ENCODE measurements at places on chromosomes 1 and 21.

- no peak for DNase-seq
Measured at GRCh38 chr1:88946861-88947260, 45.6 kb downstream of the KYAT3 start.

- no peak for DNase-seq
Measured at GRCh38 chr1:118290571-118290970, 105.5 kb upstream of the SPAG17 start.

- DNase-seq: no peak
Measured at GRCh38 chr1:27074175-27074780, 61.6 kb upstream of the TENT5B start.

DNA sequence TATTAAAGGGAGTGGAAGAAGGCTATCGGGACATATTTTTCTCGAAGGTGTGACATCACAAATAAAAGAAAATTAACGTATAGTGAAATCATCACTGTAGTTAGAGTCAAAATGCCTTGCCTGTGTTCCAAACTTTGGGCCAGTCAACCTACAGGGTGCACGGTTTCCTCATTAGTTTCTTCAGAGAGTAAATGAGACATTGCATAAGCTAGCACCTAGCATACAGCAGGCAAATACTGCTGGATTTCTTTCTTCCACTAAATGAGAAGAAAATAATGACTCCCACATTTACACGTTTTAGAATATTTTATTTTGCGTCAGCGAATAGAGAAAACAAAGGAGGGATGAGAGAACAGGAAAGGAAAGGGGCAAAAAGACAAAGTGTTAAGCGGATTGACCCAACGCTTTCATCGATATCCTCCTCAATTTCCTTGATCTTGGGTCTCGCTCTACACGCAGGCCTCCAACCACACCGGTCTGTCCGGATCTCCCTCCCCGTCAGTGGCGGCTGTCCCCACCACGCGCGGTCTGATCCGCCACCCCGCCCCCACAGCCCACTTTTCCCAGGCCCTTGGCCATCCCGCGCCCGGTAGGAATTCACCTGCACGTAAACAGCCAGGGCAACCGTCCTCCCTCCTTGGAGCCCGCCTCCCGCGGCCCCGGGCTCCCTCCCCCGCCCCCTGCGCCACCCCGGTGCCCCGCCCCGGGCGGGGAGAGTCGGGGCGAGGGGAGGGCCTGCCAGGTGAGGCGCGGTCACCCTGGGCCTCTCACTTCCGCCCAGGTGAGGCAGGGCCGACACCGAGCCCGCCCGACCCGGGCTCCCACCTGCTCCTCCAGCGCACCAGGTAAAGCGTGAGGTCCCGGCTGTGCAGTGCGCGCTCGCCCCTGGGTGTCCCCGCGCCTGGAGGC lies at the start of gene PATJ:
Gene PATJ (plus strand): TSS at position 770 of the 909 bp plus-strand sequence. CDS start 20,413 bp downstream, outside the sequence.
- DNase-seq: peak; percentile 33

- no peak for DNase-seq
Measured at GRCh38 chr1:235290740-235291502, 37.1 kb downstream of the ARID4B start.

GRCh38 chr1:91427741-91428140 lies 23.1 kb upstream of the HFM1 start:
- DNase-seq: no peak

DNA sequence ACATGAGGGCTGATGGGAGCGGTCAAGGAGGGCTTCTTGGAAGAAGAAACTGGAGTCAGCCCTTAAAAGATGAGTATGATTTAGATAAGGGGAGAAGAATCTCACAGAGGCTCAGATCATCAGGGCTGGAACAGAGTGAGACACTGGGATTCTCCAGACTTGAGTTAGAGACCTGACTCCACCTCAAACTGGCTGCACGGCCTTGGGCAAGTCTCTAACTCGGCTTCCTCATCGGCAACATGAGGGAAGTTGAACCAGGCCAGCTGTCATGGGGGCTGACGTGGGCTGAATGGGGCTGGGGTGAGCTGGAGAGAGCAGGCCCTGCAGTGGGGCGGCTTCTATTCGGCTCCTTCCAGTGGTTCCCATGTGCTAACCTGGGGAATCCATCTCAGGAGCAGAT lies 2.5 kb downstream of the C1QC start:
- DNase-seq: no peak

GRCh38 chr1:2611621-2612437 lies 21.0 kb downstream of the MMEL1 start:
- no peak for DNase-seq

DNA sequence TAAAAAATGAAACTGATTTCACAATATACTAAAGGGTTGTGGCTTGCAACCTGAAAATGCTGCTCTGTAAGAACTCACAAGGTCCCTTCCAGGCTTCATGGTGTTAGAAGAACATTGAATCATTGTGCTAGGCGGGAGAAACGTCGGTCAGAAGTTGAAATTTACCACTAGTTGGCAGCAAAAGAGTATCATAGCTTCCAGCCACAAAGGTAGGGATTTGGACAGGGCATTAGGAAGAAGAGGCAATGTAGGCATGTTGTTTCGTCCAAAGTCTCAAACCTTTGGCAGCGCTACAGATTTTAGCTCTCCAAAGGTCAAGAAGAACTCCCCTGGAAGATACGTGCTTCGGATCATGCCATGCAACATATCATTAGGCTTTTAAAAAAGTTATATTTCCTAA lies 62.5 kb upstream of the ZP4 start:
- DNase-seq: no peak

GRCh38 chr1:231653632-231654031 lies 27.0 kb downstream of the DISC1 start:
- no peak for DNase-seq

DNA sequence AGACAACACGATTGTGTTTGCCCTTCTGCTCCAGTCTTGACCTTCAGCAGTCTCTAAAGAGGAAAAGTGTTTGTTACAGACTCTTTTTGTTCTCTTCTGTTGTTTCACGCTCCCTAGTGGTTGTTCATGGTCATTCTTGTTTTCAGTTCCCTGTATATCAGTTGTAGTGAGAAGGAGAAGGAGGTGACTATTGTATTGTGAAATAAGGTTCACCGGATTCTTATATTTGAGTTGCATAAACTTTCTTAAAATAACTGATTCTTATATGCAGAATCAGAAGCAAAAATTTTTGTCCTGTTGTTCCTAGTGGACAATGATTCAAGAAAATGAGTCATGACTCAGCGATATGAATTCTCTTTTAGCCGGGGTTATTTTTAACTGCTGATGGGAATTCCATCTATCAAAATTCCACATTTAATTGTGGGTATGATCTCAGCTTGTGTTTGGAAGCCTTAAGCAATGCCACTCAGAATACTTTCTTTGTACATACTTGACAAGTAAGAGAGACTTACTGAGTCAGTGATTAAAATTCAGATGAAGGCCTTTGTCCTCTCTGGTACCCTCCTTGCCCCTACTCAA lies 152.2 kb downstream of the CLEC20A start:
- no peak for DNase-seq

DNA sequence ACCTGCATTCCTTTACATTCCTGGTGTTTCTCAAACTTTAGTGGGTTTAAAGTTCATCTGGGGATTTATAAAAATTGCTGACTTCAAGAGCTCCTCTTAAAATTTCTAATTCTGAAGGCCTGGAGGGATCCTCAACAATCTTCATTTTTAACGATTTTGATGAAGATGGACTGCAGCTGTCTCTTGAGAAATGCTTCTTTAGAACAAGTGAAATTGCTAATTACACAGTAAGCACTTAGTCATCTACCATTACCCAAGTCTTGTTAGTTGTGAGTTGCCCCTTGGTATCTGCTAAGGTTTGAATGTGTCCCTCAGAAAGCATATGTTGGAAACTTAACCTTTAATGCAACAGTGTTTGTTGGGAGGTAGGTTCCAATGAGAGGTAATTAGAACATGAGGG lies 163.7 kb downstream of the LTN1 start:
- no peak for DNase-seq

DNA sequence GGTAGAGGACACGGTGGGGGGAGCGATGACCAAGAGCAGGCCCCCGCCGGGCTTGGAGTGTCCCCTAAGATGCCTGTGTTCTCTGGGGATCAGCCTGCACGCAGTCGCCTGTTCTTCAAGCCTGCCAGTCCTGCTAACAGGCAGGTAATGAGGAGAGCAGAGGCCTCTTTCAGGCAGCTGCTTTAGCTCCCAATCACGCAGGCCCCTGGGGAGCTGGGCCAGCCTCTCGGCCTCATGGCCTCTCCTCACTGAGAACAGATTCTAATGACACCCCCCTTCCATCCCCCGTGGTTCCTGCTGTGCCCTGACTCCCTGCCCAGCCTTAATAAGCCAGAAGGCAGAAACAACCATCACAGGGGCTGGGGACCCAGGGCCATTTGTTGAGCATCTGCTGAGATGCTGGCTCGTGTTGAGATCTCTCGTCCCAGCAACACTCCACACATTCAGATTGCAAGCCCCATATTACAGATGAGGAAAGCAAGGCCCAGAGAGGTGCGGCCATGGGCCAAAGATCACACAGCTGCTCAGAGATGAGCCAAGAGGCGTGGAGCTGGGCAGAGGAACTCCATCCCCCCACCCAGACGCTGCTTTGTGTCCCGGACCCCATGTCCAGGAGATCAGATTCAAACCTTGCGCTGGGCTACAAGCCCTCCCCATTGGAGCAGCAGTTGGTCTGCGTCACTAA lies 71.6 kb upstream of the CASZ1 start:
- no peak for DNase-seq

GRCh38 chr1:230206976-230207375 lies 139.9 kb downstream of the GALNT2 start:
- no peak for DNase-seq

DNA sequence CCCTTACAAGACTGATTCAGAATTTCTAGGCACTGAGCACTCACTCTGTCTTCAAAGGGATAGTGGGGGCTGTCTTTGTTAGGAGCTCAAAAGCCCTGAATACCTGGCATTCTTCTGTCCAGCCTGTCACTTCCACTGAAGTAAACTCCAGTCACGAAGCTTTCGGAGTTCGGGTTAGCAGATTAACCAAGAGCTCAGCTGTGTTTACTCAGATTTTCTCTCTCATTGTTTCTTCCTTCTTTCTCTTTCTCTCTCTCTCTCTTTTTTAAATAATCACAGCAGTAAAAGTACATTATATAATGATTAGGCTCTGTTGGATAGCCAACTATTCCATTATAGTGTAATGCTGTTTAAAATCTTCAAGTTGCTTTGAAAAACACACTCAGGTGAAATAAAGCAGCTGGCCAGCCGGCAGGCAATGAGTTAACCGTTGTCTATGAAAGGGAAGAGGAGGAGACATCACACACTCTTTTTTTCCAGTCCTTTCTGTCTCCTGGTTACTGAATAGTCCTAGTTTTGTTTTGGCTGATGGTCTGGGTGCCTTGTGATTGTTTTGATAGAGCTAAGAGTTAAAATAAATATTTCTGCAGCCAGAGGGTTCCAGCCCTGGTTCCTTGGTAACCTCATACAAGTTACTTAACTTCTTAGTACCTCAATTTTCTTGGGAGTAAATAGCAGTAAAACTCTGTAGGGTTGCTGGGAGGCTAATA lies 89.8 kb downstream of the ADSS2 start:
- no peak for DNase-seq
